8988T (cell line): ENCODE measurements at places on chromosomes 5 and 9.

GRCh38 chr5:138620663-138621224 lies 45.5 kb upstream of the HSPA9 start:
- no peak for DNase-seq

- no peak for DNase-seq
Measured at GRCh38 chr9:105967248-105967647, 272.9 kb downstream of the TMEM38B start.

DNA sequence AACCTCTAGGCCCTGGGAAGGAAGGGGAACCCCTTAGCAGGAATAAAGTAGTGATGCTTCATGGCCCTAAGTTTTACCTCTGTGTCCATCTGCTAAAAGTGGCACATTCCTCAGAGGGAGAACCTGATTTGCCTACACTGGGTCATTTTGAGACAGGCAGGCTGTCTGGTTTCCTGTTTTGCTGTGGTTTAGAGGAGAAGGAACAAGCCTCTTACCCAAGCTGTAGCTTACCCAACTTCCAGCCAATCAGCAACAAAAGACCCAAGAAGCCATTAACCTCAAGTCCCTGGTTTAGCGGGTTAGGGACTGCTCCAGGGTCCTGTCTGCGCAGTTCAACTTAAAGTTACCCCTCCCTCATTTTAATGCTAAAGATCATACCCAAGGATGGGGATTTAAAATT lies 411.0 kb downstream of the MAT2B start:
- DNase-seq: no peak

- DNase-seq: no peak
Measured at GRCh38 chr5:142777850-142778249, 7.7 kb downstream of the ARHGAP26 start.

- DNase-seq: no peak
Measured at GRCh38 chr9:128193469-128194096, 2.2 kb upstream of the CIZ1 start.

- no peak for DNase-seq
Measured at GRCh38 chr5:88716101-88716500, 166.9 kb downstream of the MEF2C start.

- DNase-seq: peak; percentile 95
Measured at GRCh38 chr5:176578391-176578808, 29.3 kb downstream of the CDHR2 start.

DNA sequence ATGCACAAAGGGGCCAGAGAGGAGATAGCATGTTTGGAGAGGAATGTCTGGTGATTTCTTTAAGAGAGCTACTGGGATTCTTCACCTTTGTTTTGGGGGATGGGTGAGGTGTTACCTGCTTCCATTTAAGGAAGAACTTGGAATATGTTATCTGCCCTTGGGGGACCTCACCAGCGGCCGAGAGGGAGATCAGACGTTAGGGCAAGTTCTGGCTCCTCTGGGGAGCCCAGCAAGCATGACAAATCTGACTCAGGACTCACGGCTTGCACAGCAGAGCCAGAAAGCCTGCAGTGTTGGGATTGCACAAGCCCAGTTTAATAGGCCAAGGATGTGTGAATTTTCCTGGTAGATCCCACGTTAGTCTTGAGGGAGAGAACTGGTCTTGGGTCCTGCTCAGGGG lies 40.3 kb downstream of the SLC28A3 start:
- no peak for DNase-seq

GRCh38 chr9:115672477-115673316 lies 480.9 kb upstream of the PAPPA start:
- DNase-seq: no peak

DNA sequence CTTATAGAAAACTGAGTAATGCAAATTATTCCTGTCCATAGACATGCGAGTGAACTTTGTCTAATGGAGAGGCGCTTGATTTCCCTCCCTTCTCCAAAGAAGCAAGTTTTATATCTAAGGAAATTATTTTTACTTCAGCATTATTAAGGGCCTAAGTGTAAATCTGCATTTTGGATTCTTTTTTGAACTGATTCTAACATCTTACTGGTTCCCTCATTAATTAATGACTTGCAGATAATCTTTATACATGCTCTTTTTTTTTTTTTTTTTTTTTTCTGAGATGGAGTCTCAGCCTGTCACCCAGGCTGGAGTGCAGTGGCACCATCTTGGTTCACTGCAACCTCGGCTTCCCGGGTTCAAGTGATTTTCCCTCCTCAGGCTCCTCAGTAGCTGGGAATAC lies 209.5 kb downstream of the TLE4 start:
- DNase-seq: no peak

DNA sequence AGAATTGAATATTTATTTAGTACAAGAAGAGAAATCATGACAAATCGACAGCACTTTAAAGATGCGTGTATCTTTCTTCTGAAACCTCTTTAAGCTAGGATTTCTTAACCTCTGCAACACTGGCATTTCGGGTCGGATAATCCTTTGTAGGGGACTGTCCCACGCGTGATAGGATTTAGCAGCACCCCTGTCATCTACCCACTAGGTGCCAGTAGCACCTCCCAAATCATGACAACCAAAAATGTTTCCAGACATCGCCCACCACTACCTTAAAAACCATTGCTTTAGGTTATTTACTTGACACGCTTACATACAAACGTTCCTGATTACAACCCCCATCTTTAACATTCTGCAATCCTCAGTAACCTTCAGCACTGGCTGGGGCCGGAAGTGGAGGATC lies 223.1 kb downstream of the TRIM32 start:
- DNase-seq: no peak

- DNase-seq: peak; percentile 37
Measured at GRCh38 chr5:60843386-60843935, 608 bp downstream of the ELOVL7 start.

- DNase-seq: no peak
Measured at GRCh38 chr9:91519520-91520277, 96.1 kb upstream of the NFIL3 start.

- no peak for DNase-seq
Measured at GRCh38 chr9:37540634-37541033, 35.5 kb downstream of the FBXO10 start.

- no peak for DNase-seq
Measured at GRCh38 chr9:120845255-120845654, 2.5 kb upstream of the PSMD5 start.

GRCh38 chr9:100880284-100880683 lies 148.2 kb upstream of the PLPPR1 start:
- no peak for DNase-seq

- DNase-seq: no peak
Measured at GRCh38 chr5:93587597-93588351, 4.8 kb downstream of the NR2F1 start.

DNA sequence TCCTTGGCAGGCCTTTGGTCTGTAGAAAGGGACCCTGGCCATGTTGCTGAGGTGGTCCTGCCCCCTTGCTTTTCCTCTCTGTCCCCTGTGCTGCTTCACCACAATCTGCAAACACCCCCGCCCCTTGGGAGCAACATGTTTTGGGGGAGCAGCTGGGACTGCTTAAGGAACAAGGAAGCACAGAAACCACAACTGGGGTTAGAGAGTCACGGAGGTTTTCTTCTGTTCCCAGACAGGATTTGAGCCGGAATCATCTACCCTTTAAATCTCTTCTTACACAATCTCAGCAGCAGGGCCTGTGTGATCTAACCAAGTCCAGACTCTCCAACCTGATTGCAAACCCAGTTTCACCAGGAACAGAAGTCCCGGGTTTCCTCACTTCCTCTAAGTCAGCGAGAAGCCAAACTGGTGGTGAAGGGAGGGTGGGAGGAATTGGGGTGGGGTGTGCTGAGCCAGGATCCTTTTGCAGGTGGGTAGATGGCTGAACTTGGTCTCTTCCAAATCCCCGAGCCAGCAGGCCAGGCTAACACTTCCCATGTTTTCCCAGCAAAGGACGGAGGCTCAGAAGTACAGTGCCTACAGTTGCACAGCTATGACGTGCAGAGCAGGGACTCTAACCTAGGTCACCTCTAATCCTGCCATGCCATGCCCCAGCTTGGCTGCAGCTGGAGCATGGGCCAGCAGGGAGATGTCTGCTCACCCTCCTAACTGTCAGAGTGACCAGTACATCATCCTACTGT lies 25.0 kb downstream of the SH3PXD2B start:
- no peak for DNase-seq

DNA sequence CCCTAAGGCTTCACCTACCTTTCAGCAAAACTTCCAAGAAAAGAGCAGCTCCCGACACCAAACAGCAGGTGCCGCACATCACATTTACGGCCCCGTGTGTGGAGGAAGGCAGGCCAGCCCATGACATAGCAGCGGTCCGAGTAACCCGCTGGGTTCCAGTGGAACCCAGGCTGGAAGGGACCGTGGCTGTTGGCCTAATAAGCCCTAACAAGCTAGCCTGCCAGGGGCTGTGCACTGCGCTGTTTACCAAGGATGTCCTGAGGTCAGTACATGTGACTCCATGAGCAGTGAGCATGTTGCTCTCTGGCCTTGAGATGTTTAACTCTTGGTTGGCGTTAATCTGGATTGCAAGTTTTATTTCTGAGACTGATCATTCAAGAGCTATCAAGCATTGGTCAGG lies 131.5 kb downstream of the FSTL4 start:
- DNase-seq: no peak

GRCh38 chr9:13862654-13863053 lies 451.3 kb downstream of the NFIB start:
- DNase-seq: no peak

DNA sequence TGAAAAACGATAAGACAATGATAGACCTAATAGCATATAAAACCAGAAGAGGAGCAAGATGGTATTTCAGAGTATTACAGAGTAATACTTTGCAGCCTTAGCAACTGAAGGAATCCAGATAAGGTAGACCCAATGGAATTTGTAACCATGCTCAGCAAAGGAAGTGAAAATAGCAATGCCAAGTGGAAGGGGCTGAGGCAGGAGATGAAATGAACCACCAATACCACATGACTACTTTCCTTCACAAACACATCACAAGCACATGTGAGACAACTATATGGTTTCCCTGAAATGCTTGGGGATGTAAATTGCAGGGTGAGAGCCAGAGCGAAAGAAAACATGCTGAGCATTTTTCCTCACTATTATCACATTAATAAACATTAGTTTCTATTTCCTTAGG lies 79.8 kb upstream of the MELK start:
- no peak for DNase-seq

- DNase-seq: no peak
Measured at GRCh38 chr9:81530846-81531245, 158.5 kb downstream of the TLE1 start.

DNA sequence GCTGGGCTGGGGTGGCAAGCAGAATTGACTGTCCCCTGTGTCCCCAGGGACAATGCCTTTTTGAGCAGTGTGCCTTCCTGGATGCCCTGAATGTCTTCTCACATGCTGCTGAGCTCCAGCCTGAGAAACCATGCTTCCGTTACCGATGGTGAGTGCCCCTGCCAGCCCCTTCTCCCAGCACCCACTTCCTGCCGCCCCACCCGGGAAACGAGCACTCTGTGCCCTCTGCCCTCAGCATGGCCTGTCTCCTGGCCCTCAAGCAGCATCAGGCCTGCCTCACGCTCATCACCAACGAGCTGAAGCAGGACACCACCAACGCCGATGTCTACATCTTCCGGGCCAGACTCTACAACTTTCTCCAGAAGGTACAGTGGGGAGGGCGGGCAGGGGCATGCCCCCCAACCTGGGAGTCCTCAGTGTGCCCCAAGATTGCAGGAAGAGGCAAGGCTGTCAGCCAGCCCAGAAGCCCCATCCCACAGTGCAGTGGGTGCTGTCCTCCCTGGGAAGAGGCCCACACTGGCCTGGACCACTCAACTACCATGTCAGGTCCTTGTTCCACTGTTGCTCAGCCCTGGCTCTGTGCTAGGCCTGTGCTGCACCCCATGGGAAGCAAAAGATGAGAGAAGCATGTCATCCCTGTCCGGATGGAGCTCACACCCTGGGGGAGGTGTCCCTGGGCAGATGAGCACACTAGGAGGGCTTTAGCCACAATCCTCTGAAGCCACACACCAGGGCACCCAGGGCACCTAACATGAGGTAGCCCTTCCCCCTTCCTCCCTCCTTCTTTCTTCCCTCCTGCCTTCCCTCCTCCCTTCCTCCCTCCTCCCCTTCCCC lies 4.4 kb downstream of the TTC16 start:
- no peak for DNase-seq

DNA sequence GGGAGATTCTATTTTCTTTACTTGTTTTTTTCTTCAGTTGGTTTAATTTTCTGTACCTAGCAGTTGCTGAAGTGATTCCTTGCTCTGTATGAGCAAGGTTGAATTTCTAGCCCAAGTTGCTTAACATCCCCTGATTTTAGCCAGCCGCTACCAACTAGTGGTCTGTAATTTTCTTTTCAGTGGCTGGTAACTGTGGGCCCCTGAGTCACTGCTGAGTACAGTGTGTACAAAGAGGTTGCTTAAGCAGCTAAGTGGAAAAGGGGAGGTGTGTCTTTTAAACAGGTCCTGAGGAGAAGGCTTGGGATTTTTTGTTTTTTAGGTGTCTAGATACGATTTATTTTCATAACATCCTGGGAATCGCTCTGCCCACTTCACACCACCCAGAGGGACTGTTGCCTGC lies 254.7 kb downstream of the NR3C1 start:
- no peak for DNase-seq

- no peak for DNase-seq
Measured at GRCh38 chr5:177307544-177308363, 3.9 kb downstream of the MXD3 start.

DNA sequence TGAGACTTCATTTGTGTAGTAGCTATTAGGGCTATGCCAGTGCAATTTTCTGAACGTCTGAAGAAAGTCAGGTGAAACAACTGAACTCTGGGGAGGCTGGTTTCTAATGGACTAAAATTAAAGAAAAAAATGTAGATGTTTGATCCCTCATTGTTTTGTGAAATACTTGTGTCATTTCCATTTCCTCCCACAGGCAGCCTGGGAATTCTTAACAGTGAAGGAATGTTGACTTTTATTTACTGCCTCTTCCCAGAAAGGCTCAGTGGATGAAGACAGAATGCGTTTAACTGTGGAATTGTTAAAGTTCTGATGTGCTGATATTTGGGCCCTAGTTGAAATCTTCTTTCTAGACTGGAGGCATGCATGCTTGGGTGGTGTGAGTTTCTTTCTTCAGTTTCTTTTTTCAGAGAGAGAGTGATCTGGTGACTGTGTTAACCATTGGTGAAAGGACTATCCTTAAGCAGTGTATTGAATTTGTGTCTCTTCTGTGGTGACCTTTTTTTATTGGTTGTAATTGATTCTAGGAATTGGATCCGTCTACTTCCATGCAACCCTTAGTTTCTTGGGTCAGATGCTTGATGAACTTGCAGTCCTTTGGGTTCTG lies 15.5 kb downstream of the ACER2 start:
- no peak for DNase-seq

DNA sequence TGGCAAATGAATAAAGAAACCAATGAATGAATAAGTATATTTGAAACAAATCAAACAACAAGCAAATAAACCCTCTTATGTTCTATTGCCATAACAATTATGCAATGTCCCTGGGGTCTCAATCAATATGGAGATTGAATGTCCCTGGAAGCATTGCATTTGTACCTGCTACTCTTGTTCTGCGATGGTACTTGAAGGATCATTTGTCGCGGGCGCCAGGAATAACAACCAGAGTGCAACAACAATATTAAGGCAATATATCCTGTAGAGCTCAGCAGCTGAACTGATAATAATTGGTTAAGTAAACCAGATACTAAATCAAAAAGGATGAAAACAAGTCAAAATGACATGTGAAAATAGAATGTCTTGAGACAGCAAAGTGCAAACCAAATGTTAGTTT lies 1001.9 kb upstream of the NUDT12 start:
- DNase-seq: no peak

GRCh38 chr5:154303133-154303532 lies 112.6 kb downstream of the GALNT10 start:
- DNase-seq: no peak
